Hypothalamus (tissue), 51 donors: ENCODE measurements at places on chromosomes 4 and X.

DNA sequence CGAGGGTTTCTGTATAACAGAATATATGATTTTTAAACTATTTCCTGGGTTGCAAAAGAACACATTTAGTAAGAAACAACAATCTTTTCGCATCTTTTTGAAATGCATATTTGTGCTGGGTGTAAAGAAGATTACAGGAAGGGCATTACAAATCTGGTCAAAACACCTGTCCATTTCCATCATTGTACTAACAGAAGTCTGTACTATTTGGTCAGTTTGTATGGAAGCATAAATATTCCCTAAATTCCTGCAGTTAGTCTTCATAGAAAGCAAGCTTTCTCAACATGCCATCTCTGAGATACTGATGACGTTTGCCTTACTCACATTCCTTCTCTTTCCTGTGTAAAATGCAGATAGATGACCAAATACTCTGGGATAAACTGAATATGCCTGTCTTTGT, 203.3 kb downstream of the NWD2 start:
- no peak for DNase-seq

GRCh38 chr4:100898844-100899243, 381.0 kb upstream of the EMCN start:
- DNase-seq = no peak

GRCh38 chr4:183936047-183936446, 30.9 kb downstream of the STOX2 start:
- DNase-seq = no peak

DNA sequence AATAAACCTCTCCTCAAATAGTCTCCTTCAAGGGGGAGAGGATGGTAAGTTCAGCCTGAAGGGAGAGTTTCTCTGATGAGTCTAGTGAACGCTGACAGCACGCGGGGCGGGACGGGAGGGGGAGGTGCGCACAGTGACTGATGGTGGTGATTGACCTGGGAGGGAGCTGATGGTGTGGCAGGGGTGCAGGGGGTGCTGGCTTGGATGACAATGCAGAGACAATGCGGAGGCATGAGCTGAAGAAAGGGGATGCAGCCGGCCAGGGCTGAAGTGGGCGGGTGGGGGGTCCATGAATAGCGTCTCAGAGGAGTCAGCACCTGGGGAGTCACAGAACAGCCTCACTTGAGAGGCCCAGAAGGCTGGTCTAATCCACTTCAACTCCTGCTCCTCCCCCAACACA, 142.5 kb upstream of the PJA1 start:
- DNase-seq = no peak

GRCh38 chrX:16700734-16701133, 11.7 kb downstream of the CTPS2 start:
- no peak for DNase-seq

DNA sequence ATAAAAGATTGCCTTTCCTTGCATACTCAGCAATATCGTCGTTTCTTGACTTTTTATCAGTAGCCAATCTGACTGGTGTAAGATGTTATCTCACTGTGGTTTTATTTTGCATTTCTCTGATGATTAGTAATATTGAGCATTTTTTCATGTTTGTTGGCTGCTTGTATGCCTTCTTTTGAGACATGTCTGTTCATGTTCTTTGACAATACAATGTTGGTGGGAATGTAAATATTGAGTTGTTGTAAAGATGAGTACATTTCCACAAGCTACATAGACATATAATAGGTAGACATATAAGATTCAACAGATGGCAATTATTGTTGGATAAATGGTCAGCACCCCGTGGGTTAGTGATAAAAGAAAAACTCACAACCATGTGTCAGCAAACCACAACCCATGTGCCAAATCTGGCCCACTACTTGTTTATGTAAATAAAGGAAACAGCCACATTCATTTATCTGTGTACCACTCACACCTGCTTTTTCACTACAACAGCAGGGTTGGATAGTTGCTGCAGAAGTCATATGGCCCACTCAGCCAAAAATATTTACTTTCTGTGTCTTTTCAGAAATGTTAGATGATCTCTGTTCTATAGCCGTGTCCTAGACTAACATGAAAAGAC, 153.1 kb upstream of the VCX start:
- no peak for DNase-seq

GRCh38 chr4:101356928-101357327, 9.6 kb upstream of the PPP3CA start:
- no peak for DNase-seq

- no peak for DNase-seq
Observed at GRCh38 chr4:113112338-113112978, 63.0 kb downstream of the ANK2 start.

GRCh38 chr4:150578745-150579501, 3.0 kb upstream of the MAB21L2 start:
- no peak for DNase-seq

DNA sequence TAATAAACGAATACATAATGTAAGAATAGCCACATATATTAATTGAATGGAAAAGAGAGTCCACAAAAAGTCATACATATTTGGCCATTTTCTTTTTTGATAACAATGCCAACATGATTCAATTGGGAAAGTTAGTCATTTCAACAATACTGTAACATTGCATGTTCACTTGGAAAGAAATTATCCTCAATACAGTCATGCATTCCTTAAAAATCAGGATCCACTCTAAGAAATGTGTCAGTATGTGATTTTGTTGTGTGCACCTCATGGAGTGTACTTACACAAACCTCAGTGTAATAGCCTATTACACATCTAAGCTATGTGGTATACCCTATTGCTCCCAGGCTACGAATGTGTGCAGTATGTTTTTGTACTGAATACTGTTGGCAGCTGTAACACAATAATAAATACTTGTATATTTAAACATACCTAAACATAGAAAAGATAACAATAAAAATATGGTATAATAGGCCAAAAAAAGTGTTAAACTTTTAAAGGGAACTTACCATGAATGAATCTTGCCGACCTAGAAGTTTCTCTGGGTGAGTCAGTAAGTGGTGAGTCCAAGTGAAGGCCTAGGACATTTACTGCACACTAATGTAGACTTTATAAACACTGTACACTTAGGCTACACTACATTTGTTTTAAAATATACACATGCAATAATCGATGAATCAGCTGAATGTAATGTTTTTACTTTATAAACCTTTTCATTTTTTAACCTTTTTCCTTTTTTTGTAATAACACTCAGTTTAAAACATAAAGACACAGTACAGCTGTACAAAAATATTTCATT, 806.8 kb downstream of the PCDH18 start:
- no peak for DNase-seq

- no peak for DNase-seq
Observed at GRCh38 chr4:45100956-45101818, 374.8 kb upstream of the GNPDA2 start.

DNA sequence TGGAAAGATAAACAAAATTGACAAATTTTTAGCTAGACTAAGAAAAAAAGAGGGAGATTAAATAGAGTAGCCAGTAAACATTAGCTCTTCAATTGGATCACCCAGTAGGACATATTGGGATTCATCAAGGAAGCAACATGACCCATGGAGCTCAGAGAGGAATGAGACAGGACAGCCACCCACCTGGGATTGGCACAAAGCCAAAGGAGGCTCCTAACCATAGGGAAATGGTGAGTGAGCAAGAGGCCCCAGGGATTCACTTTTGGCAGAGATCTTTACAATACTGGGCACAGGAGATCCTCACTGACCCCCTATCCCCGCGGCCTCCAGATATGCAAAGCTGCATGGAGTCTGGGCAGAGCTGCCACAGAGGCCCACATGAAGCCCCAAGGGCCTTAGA, 34.8 kb upstream of the CXCL6 start:
- no peak for DNase-seq

GRCh38 chrX:115233497-115234455, at the start of gene LRCH2:
Gene LRCH2, minus strand, starts transcription at chrX:115234096. Its CDS starts 55 bp downstream, at chrX:115234041.
- DNase-seq = peak; percentile 66

DNA sequence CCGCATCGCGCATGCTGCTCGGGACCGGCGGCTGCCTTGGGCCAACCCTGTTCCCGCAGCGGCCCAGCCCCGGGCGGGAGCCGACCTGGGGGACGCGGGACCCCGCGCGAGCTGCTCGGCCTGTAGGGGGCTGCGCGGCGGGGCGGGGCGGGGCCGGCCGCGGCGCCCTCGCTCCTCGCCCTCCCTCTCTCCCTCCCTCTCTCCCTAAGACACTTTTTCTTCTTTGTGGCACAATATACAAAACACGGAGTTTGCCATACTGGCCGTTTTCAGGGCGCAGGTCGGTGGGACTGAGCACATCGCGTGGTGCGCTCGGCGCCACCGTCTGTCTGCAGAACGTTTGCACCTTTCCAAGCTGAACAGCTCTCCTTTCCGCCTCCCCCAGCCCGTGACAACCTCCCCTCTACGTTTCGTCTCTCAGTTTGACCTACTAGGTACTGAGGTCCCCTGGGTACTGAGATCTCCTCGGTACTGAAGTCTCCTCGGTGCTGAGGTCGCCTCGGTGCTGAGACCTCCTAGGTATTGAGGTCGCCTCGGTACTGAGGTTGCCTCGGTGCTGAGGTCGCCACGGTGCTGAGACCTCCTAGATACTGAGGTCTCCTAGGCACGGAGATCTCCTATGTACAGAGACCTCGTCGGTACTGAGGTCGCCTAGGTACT, 261.1 kb upstream of the PLCXD1 start:
- no peak for DNase-seq

DNA sequence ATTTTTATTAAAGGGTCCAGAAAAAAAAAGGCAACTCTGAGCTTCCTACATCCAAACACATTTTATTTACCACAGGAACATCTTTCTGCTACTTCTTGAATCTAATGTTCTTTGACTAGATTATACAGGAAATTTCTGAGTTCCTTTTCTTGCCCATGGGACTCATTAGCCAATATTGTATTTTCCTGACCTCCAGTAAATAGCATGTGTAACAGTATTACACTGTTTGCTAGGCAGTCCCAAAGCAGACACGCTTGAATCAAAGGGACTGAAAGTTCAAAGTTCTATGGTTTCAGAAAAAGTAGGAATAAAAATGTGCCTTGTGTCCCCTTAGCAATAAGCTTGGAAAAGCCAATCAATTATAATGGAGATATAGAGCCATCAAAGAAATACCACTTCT, 57.4 kb downstream of the MOSPD2 start:
- DNase-seq = no peak
